ENCODE measurements at places on chromosomes 5 and 9.

- DNase-seq: no peak
These were observed 79.6 kb downstream of the DROSHA start for GRCh38 chr5:31452314-31452713.

GRCh38 chr5:96321345-96321744 is 111.7 kb downstream of the PCSK1 start:
- DNase-seq: no peak

- DNase-seq: peak; percentile 75
These were observed 121.1 kb upstream of the IL12B start for GRCh38 chr5:159451197-159452052.

GRCh38 chr5:100950985-100951384 is 47.9 kb upstream of the ST8SIA4 start:
- DNase-seq: no peak

DNA sequence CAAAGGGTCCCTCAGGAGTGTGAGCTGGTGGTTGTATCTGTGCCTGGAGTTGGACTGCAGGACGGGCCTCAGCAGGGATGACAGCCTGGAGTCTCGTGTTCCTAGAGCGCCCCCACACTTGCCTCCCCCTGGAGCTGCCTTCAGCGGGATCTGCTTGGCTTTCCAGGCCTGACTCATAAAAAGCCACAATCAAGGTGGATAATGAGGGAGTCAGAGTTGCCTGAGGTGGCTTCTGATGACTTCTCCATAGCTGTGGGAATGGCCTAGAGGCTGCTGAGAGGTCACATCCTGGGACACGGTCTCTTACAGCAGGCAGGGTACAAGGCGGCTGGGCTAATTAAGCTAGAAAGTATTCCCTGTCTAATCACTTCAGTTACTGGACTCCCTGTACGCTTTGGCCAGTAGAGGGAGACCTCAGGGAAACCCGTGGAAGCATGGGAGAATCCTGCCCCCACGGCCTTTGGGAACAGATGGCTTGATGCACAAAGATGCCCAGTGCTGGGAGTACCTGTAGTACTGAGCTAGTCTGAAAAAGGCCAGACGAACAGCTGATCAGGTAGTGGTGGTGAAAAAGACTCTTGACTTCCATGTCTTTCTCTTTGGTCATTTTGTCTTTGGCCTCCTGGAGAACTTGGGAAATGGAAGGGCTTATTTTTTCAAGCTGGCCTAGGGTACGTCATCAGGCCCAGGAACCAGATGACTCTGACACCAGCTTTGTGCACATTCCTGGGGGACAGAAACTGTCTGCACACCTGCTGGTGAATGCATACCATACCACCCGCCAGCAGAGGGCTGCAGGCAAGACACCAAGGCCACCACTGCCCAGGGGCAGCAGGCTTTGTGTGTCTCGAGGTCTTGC is 16.1 kb upstream of the FRRS1L start:
- DNase-seq: no peak

DNA sequence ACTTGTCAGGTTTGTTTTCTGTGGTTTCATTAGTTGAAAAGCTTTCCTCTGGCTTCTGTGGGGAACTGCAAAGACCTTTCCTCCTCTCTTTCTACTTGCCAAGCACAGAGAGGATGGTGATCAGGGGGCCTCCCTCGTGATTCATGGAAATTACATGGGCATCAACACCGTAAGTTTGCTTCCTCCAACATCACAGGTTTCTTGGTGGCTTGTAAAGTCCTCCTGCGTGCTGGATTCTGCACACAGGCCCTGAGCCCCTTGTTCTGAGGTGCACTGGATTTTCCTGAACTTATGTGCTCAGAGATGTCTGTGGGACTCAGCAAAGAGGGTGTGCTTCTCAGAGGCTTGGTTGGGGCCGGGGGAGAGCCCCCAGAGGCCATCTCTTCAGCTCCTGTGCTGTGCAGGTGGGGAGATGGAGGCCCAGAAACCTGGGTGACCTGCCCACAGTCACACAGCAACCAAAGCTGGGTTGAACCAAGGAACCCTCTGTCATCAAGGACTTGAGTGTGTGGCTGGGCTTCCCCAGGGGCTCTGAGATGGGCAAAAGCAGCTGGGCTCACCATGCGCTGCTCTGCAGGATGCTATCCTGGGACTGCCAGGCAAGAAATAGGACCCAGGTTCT is 36.5 kb downstream of the RGS3 start:
- DNase-seq: no peak

GRCh38 chr9:69971643-69972449 is 71.8 kb upstream of the MAMDC2 start:
- no peak for DNase-seq

DNA sequence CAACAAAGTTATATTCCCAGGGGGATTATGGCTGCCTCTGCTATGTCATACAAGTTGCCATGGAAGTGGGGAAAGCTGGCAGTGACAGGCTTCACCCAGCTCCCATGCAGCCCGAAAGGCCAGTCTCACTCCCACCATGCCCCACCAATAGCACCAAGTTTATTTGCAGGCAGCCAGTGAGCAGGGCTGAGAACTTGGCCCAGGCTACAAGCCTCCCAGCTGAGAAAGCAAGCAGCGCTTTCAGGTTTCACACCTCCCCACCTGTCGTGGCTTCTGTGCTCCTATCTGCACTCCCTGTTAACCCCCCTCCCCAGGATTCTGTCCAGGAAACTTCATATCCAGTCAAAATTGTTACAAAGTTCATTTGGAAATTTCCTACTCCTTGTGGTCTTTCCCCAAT is 155.0 kb downstream of the SAXO1 start:
- DNase-seq: no peak

GRCh38 chr9:5721279-5722087 is 92.6 kb downstream of the RIC1 start:
- DNase-seq: no peak

GRCh38 chr9:29336281-29336680 is 1763.0 kb upstream of the C9orf72 start:
- no peak for DNase-seq

- no peak for DNase-seq
These were observed 85.5 kb downstream of the ADGRV1 start for GRCh38 chr5:90644132-90644531.

- DNase-seq: peak; percentile 93
These were observed 8.1 kb downstream of the FAM193B start for GRCh38 chr5:177546258-177546741.

DNA sequence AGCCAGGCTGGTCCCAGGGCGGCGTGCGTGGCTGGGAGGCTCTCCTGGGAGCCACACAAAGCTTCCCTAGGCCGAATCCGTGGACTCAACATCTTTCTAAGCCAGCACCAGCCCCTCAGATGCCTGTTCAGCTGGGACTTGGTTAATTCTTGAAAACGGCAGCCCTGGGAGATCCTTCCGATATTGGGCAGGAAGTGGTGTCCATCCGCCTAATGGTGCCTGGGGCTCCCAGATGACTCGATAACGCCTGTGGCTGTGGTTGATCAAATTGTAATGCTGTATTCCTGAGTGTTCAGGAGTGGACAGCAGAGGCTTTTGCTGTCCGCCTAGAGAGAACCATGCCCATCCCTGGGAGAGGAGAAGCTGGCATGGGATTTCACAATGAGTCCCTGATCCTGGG is 14.1 kb downstream of the KCNT1 start:
- DNase-seq: no peak

GRCh38 chr5:21184581-21184980 is 1196.6 kb upstream of the CDH18 start:
- DNase-seq: no peak

- no peak for DNase-seq
These were observed 35.1 kb downstream of the B4GALT1 start for GRCh38 chr9:33131790-33132772.

DNA sequence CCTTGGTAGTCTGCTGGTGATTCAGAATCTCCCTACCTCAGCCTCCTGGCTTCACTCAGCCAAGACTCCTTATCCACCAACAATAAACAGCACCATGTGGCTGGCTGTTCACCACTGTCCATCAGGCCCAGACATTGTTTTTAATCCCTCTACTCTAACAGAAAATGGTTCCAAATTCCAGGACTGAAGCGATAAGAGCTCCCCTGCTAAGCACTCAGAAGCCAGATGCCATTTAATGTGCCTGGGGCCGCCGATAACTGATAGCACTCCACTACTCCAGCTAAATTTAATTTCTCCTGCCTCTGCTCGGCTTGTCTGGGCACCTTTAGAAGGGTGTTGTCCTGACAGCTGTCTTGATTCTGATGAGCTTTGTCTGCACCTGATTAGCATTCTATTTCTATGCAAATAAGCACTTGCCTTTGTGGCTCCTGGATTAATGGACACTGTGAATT is 47.1 kb downstream of the ZNF622 start:
- DNase-seq: no peak

- DNase-seq: no peak
These were observed 227.0 kb downstream of the DRD1 start for GRCh38 chr5:175216991-175217390.

GRCh38 chr9:131627648-131628458 is 82.5 kb downstream of the PRRT1B start:
- no peak for DNase-seq

- DNase-seq: no peak
These were observed 110.5 kb upstream of the CDKN2B start for GRCh38 chr9:22119522-22120158.

- DNase-seq: no peak
These were observed 33.1 kb downstream of the TNPO1 start for GRCh38 chr5:72849546-72849945.

GRCh38 chr5:148825716-148826052 is 727 bp upstream of the ADRB2 start:
- DNase-seq: no peak

DNA sequence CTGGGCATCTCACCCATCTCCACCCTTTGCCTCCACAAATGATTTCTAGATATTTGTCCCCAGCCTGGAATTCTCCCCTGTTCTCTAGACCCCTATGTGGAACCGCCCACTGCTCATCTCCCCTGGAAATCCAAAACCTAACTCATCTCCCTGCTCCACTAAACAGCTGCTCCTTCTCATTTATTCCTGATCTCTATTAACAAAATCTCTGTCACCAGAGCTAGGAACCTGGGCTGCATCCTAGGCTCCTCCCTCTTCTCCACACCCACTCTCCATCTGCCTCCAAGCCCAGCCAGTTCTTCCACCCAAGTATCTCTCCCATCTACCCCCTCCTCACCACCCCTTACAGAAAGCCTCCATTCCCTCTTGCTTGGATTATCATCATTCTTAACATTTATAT is 24.0 kb upstream of the SYNPO start:
- DNase-seq: no peak

DNA sequence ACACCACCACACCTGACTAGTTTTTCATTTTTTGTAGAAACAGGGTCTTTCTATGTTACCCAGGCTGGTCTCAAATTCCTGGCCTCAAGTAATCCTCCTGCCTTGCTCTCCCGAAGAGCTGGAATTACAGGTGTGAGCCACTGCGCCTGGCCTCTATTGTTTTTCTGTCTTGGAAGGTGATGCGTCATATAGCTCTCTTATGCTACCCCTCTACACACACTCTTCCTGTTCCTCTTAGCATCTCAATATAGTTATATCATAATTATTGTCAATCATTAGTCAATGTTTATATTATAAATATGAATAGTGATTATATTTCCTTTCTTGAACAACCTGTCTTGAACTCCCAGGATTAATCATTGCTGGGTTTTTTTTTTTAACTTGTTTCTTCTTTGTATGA is 7.3 kb downstream of the PKD2L2 start:
- DNase-seq: no peak

DNA sequence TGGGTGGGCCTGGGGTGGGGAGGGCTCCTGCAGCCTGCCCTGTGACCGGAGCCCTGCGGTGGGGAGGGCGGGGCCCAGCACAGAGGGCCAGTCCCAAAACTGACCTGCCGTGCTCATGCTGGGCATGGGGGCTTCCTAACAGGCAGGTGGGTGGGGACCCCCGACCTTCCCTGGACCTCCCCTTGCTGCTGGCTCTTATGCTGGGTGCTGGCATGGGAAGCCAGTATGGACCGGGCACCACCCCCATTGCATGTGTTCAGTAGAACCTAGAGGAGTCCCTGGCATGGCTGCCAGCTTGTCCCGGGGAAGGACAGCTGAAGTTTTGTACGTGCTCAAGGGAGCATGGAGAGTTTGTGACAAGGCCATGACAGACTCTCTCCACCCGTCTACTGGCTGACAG is 37.1 kb downstream of the WNK2 start:
- DNase-seq: no peak

- peak; percentile 9 for DNase-seq
These were observed 21.3 kb downstream of the CCDC69 start for GRCh38 chr5:151202381-151203139.

DNA sequence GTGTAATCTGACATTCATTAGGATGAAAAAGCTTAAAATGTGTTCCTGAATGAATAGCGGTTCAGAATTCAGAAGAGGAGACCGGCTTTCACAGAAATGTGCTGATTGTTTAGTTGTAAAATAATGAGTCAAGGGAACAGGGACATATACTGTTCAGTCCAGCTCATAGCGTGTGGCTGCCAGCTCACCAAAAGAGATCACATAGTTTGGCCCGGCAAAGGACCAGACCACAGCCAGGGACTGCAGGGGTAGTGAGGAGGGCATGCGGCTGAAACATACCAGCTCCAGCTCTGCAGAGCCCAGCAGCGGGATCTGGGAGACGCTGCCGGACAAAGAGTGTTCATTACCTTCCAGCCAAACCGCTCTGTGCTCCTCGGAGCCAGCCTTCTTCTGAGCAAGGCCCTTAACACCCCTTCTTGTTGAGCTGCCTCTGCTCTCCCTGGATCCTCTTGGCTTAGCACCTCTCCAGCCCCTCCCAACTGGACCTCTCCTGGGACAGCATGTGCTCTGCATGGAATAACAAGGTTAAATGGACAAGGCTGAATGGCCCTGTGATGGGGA is 116.8 kb upstream of the CNTLN start:
- DNase-seq: no peak

- no peak for DNase-seq
These were observed 7.6 kb upstream of the TTLL11 start for GRCh38 chr9:122100756-122101155.

DNA sequence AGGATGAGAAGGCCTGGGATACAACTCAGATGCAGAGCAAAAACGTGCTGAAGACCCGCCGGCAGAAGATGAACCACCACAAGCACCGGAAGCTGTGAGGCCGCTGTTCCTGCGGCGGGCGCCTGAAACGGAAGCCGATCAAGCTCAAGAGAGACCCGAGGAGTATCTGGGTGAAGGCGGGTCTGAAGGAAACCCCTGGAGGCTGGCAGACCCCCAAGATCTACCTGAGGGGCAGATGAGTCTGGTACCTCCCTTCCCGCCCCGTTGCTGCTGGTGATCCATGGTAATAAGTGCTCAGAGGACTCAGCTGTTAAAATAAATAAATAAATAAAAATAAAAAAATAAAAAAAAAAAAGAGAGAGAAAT is 89.3 kb downstream of the BASP1 start:
- DNase-seq: no peak

- no peak for DNase-seq
These were observed 203.6 kb downstream of the ASTN2 start for GRCh38 chr9:117211280-117211679.

GRCh38 chr9:116027511-116027910 is 126.1 kb upstream of the PAPPA start:
- peak; percentile 48 for DNase-seq

- DNase-seq: no peak
These were observed 532.9 kb downstream of the ANXA1 start for GRCh38 chr9:73684601-73685000.

- no peak for DNase-seq
These were observed 1.6 kb downstream of the FBXW11 start for GRCh38 chr5:172004824-172005237.

GRCh38 chr9:90999425-91000397 is 198.1 kb downstream of the SYK start:
- DNase-seq: no peak

GRCh38 chr5:2892466-2893000 is 141.1 kb upstream of the IRX2 start:
- DNase-seq: no peak

- peak; percentile 96 for DNase-seq
These were observed 169.1 kb upstream of the PIK3R1 start for GRCh38 chr5:68046445-68046844.

All from kidney epithelial cell (primary cell).